Stimulated activated CD4-positive, alpha-beta T cell treated with anti-CD3 and anti-CD28 coated beads, Interleukin-1b, Interleukin-23, amount 100 ng/mL, for 48 hours (primary cell): ENCODE measurements at places on chromosomes 3 and 15.

DNA sequence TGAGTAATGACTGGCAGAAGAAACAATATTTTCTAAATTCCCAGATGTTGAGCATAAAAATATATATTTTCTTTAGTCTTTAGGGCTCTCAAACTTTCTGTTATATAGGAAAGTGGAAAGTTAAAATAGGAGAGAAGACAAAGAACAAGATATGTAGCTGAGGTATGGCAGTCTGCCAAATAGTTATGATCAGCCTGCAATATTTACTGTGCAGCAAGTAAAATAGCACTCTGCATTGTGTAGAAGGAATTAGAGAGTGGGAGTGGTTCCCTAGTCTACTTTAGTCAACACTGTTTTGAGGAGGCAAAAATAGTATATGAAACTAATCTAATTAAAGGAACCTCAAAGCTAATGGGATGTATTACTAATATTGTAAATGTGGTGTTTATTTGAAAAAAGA lies 978.1 kb upstream of the ALCAM start:
- DNase-seq, result no peak

- DNase-seq, result no peak
Measured at GRCh38 chr15:79930516-79930915, 33.7 kb upstream of the MTHFS start.

- no peak for DNase-seq
Measured at GRCh38 chr3:84308379-84308778, 650.4 kb upstream of the CADM2 start.

- no peak for DNase-seq
Measured at GRCh38 chr3:67691207-67691606, 36.8 kb upstream of the SUCLG2 start.

DNA sequence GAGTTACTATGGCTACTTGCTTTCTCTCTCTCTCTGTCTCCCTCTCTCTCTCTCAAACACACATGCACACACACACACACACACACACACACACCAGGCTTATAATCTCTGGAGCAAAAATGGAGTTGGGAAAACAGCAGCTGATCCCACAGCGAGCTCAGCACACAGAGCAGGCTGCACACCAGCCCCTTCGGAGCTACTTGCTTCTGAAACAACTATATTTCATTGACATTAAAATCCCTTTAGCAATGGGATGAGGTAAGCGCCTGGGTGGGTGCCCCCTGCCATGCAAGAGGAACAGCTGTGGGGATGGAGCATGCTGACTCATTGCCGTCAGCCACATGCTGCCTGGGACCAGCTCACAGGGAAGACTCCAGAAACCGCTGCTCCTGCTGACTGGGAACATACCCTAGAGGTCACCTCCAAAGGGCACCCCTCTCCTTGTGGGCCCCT lies 45.7 kb downstream of the B3GNT5 start:
- DNase-seq, result no peak

- no peak for DNase-seq
Measured at GRCh38 chr15:28960979-28961378, 75.2 kb downstream of the APBA2 start.
